Ascending aorta (tissue), 2 donors: ENCODE measurements at places on chromosomes 11 and 22. TPM values are rescaled to one million over a fixed set of nuclear protein-coding genes. Genes with fewer than 3 reads are reported as not detected.

Gene OR52I2
- total RNA-seq: not detected

DNA sequence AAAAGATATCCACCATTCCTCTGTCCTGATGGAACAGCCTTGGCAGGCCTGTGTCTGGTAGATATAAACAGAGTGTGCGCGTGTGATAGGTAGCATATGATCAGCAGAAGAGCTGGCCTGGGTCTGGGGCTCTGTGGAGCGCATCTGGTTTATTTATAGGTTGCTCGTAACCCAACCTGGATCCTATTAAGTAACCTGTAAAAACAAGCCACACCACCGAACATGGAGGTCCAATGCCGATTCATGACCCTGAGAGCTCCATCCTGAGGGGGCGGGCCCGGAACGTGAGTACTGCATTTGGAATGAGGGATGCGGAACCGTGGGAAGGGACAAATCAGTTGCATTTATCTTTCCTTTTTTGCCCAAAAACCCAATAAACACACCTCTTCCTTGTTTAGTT, 31.9 kb upstream of the APOL5 start:
- DNase-seq: no peak

DNA sequence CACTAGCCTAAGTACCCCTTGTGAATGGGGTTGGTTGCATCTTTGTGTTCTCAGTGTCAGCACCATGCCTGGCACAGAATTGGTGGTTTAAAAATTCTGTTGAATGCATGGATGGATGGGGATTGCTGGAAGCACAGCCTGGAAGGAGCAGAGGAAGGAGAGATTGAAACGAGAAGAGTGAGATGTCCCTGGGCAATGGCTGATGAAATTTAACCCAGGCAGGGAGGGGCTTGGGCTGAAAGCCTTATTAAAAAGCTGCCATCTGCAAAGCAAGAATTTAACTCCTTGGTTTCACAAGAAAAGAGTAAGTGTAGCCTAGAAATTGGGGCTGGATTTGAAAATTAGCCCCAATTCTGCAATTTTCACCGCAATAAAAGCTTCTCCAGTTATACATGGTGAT, 126.7 kb downstream of the TEAD1 start:
- DNase-seq: no peak

Gene BCR
- 216 TPM for total RNA-seq

- no peak for DNase-seq
These were observed 122.8 kb upstream of the MTNR1B start for GRCh38 chr11:92846491-92847125.

DNA sequence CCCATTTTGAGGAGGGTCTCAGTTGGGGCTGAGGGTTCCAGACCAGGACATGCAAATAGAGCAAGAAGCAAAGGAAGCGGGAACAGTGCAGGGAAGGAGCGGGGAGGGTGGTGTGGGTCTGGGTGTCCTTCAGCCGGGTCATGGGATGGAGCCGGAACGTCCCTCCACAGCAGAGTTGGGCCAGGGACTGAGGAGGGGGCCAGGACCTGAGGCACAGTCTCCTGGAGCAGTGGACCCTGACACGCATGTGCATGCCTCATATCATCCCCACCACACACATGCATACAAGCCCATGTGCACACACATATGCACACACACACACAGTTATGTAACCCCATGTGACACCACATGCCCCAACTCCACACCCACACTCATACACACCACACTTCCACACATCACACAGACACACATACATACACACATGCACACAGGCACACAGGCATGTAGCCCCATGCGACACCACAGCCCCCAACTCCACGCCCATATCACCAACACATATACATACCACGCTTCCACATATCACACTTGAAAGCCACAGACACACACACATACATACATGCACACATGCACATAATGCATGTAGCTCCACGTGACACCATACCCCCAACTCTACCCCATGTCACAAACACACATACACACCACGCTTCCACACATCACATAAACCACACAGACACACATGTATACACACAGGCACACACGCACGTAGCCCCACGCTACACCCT, 1026.6 kb downstream of the BRD1 start:
- DNase-seq: no peak

Gene POU2AF2
- not detected for total RNA-seq

DNA sequence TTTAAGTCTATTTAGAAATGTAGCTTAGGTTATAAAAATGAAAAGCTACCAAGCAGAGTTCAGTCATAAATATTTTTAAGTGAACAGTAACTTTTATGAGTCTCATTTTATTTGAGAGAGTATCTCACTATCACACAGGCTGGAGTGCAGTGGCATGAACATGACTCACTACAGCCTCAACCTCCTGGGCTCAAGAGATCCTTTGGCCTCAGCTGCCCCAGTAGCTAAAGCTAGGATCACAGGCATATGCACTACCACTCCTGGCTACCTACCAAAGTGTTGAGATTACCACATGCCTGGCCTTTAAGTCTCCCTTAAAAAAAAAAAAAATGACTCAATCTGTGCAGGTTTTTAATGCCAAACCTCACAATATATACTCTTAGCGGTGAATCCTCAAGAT, 34.7 kb upstream of the CLNS1A start:
- no peak for DNase-seq

Gene PACS1
- 138 TPM for total RNA-seq

Gene NRIP3
- 7.7 TPM for total RNA-seq

Gene APLNR
- total RNA-seq: 15.1 TPM

DNA sequence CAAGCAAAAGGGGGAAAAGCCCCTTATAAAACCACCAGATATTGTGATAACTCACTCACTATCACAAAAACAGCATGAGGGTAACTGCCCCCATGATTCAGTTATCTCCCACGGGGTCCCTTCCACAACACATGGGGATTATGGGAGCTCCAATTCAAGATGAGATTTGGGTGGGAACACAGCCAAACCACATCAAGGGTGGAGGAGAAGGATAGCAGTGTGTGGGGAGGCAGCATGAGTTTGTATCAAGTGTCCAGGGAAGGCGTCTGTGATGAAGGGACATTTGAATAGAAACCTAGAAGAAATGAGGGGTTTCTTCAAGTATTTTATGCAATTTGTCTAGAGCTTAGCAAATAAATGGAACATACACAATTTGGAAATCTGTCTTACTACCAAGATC, 98.2 kb downstream of the SLC1A2 start:
- DNase-seq: no peak

Gene SREBF2
- 46.1 TPM for total RNA-seq

DNA sequence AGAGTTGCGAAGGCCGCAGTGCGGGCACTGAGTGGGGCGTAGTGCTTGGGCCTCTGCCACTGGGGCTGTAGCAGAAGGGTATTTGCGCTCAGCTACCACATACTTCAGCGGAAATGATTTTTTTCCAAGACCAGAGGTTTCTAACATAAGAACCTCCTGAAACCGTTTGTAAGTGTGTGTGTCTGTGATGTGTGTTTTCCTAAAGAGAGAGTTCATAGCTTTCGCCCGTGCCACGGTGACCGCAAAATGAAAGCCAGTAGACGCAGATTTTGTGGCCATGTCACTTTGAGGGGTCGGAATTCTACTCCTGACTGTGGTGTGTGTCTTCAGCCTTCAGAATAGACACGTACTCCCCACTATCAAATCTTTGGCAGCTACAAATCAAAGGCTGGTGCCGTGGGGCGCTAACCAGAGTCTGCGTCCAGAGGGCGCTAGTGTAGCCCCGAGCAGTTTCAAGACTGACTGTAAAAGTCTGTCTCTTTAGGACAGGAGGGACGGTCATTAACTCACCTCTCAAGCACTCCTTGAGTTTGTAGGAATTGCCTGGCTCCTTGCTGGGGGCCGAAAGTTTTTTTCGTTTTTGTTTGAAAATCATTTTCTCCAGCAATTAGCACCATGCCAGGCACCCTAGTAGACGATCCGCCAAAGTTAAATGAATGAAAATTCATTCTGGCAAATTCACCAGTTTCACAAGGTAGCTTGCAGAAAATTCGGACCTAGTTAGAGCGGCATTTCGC, 2.5 kb upstream of the CALCA start:
- DNase-seq: no peak

GRCh38 chr22:37545703-37546436, 14.4 kb upstream of the CDC42EP1 start:
- peak; percentile 96 for DNase-seq

DNA sequence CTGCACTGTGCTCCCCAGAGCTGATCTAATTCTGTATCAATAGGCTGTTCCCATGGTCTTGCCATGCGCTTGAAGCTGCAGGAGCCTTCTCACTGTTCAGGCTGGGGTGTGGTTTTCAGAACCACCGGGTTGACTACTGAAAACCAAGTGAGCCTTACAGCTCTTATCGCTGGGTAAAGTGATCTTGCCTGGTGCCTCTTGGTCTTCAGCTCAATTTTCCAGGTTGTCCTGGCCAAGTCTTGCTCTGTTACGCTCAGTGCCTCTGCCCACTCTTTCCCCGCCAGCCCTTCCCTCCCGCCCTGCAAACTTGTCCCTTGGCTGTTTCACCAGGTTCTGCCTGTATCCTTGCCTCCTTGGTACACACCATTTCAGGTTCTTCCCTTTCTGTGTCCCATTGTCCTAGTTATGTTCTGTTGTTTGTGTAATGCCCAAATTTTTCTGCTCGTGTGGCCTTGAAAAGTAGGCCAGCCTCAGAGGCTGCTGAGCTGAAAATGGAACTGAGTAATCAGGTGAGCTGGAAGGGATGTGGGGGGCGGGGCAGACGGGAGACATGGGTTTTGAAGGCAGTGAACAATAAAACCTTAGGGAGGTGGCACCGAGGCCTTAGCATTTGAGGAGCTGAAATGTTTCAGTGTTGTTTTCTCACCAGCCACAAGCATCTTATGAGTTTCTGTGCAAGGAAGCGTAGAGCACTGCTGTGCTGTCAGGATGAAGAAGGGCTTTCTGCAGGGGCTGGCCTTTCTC, 11.2 kb downstream of the PEX26 start:
- no peak for DNase-seq

GRCh38 chr11:15038963-15039362, 34.4 kb upstream of the CALCB start:
- no peak for DNase-seq
